ENCODE measurements at places on chromosomes 5 and 9.

GRCh38 chr5:39219437-39219836 lies at the start of gene FYB1:
FYB1 (minus strand) TSS chr5:39219563; CDS start chr5:39202960, 16,603 bp downstream.
- DNase-seq = no peak

DNA sequence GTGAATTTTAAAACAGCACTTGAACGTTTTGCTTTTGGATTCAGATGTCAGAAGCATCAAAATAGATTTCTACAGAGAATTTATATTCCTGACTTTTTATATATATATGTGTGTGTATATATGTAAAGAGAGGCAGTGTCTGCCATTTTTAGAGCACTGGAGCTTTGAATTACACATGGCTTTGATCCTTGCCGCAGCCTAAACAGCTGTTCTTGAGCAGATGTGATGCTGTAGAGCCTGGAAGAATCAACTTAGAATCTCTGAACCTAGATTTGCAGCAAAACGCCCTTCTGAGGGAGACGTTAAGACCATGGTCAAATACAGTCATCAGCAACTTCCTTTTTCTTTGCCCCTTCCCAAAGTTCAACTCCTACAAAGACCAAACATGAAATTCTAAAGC lies 21.7 kb upstream of the C5orf47 start:
- DNase-seq = no peak

DNA sequence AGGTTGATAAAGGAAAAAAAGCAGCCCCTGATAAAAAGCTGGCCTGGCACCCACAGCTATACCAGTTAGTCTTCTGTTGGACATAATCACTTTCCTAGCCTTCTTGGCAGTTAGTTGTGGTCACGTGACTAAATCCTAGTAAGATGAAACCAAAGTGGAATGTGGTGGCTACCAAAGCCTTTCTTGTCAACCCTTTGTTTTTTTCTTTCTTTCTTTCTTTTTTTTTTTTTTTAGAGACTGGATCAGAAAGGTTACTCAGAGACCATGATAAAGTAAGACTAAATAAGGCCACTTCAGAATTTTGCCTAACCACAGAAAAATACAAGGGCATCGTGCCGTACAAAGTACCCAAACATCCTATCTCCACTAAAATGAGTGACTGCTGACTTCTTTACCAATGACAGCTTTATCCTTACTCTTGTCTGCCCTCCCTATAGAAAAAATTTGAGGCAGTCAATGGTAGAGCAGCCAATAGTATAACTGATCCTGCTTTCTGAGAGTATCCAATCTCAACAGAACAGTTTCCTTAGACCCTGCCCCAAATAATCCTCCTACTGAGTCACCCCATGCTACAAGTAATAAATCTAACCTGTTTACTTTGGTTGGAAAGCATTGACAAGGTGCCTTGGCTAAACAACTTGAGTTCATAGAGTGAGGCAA lies 14.2 kb upstream of the KIF27 start:
- no peak for DNase-seq

DNA sequence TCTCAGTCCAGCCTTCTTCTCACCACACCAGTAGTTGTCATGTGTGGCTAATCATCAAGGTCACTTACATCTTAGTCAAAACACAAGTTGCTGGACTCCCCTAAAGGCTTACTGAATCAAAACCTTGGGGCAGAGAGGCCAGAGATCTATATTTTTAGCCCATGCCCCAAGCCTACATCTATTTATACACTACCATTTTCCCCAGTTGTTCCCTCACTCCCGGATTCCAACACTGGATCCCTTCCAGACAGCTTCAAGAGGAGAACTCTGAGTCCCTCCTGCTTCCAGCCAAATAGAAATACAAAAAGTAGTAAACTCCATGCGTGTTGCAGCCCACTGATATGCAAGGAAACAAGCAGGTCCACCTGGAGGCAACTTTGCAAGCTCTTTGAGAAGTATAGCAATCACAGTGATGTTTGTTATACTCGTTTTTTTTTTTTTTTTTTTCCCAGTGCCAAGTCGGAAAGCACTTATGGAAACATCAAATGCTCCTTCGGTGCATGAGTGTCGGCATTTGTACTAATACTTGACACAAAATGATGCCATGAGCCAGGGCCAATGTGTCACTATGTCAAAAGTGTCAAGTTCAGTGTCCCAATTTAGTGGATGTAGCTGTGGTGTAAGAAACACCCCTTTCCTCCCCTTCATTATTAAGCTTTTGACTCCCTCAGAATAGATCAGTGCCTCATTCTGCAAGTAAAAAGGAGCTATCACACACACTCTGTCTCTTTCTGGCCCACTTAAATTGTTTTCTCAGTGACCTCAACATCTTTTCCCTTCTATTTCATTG lies 594.2 kb upstream of the SGCD start:
- no peak for DNase-seq

GRCh38 chr9:27467486-27467885 lies 56.6 kb upstream of the IFNK start:
- DNase-seq = no peak

- no peak for DNase-seq
Measured at GRCh38 chr9:21543187-21543586, 61.1 kb upstream of the IFNE start.

DNA sequence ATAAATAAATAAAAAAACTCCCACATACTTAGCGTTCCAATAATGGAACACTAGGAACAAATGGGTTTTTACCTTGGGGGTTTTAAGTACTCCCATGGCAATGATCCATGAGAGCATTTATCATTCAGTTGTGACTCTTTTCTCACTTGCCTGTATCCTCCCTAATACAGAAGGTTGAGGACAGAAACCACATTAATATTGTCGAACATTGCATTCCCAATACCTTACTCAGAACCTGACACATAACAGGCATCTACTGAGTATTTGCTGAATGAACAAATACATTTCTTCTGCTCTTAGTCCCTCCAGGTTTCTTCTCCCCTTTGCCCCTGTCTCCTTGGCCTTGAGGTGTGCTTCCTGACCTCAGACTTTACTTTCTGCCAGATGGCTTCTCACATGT lies 175.9 kb downstream of the CEMIP2 start:
- no peak for DNase-seq

- DNase-seq = no peak
Measured at GRCh38 chr5:3833566-3833965, 237.9 kb downstream of the IRX1 start.

DNA sequence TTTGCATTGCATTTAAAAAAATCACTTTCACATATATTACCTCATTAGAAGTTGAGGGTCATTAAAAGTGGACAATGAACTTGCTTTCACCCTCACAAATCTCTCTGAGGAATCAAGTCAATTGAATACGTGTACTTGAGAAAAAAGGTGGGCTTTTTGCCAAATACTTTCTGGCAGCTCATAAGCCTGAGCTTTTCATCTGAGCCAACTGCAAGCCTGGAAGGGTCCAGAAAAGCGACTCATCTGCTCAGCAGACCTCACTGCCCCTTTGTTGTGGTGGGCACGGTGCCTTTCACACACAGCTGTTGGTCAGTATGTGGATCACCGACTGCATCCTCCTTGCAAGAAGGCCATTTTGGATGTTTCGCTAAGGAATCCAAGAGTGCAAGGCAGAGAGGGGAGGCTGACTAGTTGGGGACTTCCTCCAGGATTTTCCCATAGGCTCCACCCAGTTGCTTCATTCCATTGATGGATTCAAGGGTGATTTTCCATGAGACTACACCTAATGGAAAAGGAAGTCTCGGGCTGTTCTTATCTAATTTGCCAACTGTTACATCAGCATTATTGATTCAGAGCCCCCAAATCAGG lies 564.7 kb downstream of the PDE4D start:
- no peak for DNase-seq

DNA sequence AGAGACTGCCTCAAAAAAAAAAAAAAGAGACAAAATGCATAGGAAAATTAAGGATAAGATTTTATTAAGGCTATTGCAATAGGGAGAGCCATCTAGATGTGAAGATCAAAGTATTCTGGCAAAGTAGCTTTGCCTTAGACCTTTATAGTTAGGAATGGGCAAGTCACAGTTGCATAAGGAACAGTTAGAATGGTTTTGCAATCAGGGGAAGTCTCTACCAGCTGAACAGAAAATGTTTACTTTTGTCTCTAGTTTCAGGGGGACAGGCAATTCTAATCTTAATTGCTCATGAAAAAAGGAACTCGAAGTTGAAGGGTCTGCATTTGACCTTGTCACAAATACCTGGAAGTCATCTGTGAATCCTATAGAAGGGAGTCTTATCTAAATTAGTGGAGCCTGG lies 13.1 kb upstream of the ATP6V1G1 start:
- no peak for DNase-seq

DNA sequence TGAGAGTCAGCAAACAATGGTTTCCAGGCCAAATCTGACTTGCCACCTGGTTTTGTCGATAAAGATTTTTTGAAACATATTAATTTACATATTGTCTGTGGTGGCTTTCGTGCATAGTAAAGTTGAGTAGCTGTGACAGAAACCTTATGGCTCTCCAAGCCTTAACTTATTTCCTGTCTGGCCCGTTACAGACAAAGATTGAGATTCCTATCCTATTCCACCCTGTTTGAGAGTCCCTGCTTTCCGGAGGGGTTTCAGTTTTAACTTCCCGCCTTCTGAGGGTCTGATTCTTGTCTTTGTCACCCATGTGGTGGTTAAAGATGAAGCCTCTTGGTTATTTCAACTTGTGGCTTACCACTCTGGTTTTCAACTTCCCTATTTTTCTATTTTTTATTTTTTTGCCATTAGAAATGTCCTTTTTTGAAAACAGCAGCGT lies 11.4 kb downstream of the OTULIN start:
- DNase-seq = no peak

DNA sequence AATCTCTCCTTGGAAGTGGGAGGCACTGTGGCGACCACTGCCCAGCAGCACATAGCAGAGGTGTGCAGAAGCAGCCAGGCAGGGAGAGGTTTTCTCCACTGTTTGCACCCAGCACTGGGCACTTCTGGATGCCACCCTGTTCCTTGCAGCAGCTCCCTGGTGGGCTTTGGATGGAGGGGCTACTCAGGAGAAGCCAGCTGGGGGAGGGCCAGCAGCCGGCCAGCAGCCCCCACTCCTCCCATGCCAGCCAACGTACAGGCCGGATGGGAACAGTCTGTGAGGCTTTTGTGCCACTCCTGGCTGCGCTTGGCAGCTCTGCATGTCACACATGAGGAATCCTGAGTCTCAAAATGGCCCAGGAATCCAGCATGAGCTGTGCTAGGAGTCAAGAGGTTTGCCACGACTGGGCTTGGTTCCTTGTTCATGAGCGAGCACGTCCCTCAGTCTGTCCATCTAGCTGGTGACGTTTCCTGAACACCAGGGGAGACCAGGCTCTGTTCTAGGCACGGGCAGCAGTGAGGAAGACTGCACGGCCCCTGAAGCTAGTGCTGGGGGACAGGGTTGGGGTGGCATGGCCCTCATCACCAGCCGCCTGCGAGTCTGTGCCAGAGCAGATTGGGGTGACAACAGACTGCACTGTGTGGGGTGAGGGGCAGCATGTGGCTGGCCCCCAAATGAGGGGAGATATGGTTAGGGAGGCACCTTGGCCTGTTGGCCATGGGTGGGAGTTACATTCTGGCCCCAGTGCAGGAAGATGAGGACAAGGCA lies 10.1 kb downstream of the PHF2 start:
- DNase-seq = no peak

- DNase-seq = no peak
Measured at GRCh38 chr5:107388141-107388861, 282.4 kb downstream of the EFNA5 start.

DNA sequence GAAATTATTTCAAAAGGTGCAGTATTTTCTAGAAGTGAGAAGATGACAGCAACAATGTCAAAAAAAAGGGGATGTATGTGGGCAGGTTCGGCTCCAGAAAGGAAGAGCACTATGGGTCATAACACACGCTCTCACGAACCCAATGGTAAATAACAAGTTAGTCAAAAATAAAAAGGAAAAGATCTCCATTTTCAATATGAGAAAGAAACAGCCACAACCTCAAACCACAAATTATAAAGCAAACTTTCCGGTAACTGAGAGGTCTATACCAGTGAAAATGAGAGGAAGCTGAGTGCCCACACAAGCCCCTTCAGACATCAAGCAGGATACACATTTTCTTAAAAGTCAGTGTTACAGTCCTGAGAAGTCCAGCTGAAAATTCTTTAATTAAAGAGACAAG lies 398.5 kb upstream of the RPS23 start:
- no peak for DNase-seq

- no peak for DNase-seq
Measured at GRCh38 chr9:87854580-87854955, 28.1 kb upstream of the SPATA31E1 start.
